ENCODE measurements at places on chromosomes 12 and 14.

- DNase-seq, result no peak
Measured at GRCh38 chr12:72037006-72037795, 98.6 kb downstream of the TPH2 start.

DNA sequence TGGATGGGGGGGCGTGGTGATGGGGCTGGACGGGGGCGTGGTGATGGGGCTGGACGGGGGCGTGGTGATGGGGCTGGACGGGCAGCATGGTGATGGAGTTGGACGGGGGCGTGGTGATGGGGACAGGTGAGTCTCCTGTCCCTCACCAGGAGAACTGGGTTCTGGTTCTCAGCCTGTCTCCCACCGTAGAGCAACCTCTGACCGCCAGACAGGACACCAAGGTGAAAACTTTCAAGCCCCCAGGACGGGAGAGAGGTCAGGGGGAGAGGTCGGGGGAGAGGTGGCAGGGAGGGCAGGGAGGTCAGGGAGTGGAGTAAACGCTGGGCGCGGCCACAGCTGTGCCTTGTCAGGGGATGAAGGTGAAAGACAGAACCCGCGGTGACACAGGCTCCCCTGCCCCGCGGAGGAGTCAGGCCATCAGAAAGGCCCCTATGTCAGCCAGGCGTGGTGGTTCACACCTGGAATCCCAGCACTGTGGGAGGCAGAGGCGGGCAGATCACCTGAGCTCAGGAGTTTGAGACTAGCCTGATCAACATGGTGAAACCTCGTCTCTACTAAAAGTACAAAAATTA, 84.6 kb downstream of the GALNT9 start:
- no peak for DNase-seq

- DNase-seq, result no peak
Measured at GRCh38 chr14:90593254-90594040, 196.6 kb downstream of the CALM1 start.

- DNase-seq, result no peak
Measured at GRCh38 chr14:23379366-23380196, 2.7 kb downstream of the CMTM5 start.

DNA sequence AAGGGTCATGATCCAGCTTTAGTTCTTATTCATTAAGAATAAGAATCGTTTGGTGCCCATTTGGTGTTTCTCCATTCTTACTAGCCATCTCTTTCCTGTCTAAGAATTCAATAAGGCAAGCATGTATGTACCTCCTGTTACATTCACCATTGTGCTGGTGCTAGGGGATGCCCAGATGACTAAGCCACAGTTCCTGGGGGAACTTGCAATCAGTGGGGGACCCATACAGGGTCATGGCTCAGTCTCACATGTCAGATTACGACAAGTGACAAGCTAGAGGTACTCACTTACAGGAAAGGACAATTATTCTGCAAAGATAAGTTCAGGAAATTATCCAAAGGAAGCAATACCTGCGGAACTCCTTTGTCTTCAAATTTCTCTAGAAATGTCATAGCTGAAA, 125.4 kb downstream of the STXBP6 start:
- no peak for DNase-seq
